ENCODE measurements at places on chromosomes 3 and 15.

- DNase-seq, result no peak
These were observed 13.3 kb downstream of the VPS8 start for GRCh38 chr3:184825121-184825820.

- DNase-seq, result no peak
These were observed 34.3 kb downstream of the PRR23E start for GRCh38 chr3:127226946-127227842.

- no peak for DNase-seq
These were observed 19.1 kb downstream of the IREB2 start for GRCh38 chr15:78457101-78457500.

DNA sequence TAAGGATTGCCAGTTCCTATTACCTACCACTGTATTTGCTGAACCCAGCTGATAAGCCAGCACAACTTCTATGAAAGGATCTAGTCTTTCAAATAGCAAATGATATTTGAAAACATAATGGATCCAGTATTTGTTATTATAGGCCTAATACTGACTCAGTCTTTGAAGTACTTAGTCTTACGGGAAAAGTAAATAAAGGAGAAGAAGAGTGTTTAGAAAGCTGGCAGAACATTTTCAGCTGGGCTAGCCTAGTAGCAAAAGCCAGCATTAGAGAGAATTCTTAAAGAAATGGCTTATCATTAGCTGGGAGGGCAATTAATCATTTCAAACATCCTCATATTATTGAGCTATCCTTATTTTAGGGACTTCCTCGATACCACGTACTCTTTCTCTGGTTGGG lies 101.4 kb upstream of the GOLIM4 start:
- DNase-seq, result no peak
